ENCODE measurements at places on chromosomes 4 and X.

- DNase-seq = no peak
Measured at GRCh38 chr4:128283071-128283470, 4.5 kb downstream of the PGRMC2 start.

DNA sequence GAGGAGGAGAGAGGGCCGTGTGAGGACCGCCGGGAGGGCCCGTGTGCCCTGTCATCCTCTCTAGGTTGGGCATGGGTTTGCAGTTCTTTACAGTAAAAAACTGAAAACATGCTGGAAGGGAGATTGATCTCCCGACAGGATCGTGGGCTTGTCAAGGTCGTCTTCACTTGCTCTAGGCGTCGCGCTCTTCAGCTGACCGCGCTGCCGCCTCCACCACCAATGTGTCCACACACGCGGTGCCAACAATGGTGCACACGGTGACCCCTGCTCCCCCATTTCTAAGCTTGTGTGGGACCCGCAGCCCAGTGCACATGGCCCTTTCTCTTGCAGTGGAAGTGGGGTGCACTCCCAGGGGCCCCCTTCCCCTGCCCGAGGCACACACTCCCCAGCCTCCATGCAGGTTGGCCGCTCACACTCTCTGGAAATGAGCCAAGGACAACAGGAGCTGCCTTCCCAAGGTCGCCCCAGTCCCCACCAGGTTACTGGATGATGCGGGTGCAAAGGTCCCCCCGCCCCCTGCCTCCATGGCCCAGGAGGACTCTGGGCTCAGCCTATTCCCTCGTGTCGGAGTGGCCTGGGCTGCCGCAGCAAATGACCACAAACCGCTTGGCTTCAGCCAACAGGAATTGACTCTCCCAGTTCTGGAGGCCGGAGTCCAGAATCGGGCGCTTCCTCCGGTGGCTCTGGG lies 1.7 kb upstream of the ZFP92 start:
- DNase-seq = no peak

DNA sequence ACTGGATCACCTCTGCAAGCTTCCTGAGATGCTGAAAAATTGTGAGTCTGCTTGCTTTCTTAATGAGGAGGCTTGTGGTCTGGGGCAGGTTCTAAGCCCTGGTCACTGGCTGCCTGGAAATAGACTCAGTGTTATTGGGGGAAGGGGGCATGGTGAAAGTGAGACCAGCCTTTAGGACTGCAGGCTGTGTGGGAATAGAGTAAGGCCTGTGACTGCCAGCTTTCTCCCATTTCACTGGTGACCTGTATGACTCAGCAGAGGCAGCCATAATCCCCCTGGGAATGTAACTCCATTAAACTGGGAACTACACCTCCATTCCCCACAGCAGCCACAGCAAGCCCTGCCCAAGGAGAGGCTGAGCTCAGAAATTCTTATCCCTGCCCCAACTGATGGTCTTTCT lies 55.9 kb upstream of the IL15 start:
- no peak for DNase-seq

- no peak for DNase-seq
Measured at GRCh38 chrX:47420265-47420664, 49.9 kb downstream of the ZNF157 start.

- DNase-seq = no peak
Measured at GRCh38 chr4:162347156-162347841, 183.5 kb upstream of the FSTL5 start.

Measured in naive B cell (primary cell).